ENCODE measurements at places on chromosomes 12 and 14.
A peak's percentile ranks its signal among the peaks of the same experiment; 100 is the strongest.

DNA sequence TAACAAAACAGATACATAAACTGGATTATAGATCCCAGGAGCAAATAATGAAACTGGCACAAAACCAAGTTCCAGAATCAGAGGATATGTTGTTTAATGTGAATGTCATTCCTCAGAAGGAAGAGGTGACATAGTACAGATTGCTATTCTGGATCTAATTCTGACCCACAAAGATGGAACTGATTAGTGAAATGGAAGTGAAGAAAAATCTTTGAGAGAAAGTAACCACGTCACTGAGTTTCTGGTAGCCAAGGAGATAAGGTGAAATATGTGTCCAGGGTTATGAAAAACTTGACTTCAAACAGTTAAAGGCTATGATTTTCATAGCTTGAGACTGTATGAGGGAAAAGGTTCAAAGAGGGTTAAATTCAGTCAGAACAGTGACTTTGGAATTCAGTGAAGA lies 8.3 kb downstream of the OR10AD1 start:
- no peak for DNase-seq

DNA sequence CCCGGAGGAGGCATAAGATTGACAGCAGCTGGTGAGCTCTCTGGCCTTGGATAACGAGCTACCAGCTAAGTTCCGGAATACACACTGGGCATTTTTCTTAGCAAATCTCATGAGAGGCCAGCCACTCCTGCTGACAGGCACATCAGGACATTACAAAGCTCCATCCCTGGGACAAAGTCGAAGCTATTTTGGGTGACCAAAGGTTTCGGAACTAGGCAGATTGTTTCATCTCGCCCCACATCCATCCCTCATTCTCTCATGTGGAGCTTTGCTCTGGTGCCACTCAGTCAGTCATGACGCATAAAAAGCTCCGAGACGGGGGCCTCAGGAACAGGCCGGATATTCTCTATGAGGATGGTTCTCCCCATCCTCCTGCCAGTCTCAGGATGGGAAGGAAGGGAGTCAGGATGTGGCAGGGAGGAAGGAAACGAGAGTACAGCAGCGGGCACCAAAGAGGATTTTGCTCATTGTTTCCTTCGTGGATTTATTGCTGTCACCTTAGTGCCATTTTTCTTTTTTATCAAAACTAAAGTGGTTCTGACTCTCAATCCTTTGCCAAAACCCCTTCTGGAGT lies 253.1 kb upstream of the FKBP4 start:
- no peak for DNase-seq

DNA sequence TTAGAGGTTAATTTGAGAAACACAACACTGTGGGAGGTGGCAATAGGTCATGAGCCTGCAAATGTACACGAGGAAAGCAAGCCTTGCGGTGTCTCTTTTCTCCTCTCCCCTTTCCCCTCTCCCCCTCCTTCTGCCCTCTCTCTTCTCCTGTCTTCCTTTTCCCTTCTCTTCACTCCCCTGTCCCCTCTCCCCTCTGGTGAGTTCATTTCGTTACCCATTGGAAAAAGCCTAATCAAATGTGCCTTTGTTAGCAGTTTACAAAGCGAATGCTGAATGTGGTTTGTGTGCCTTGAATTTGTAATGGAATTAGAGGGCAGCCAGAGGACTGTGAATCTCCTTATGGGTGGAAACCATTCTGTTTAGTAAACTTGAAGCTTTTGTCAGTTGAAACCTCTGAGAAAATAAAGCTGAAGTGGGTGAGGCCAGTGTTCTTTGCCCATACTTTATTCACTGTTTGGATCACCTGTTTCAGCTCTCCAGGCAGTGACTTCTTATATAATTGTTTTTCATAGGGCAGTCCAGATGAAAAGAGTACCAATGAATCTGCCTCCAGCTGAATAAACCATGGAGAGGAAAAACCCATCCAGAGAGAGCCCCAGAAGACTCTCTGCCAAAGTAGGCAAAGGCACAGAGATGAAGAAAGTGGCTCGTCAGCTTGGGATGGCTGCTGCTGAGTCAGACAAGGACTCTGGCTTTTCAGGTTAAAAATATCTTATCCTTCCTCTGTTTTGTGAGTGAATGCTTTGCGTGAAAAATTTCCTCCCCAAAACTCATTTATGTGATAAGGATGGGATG lies 7.3 kb downstream of the CIPC start:
- peak; percentile 66 for DNase-seq

- no peak for DNase-seq
Observed at GRCh38 chr12:49706351-49707127, 666 bp downstream of the FMNL3 start.

DNA sequence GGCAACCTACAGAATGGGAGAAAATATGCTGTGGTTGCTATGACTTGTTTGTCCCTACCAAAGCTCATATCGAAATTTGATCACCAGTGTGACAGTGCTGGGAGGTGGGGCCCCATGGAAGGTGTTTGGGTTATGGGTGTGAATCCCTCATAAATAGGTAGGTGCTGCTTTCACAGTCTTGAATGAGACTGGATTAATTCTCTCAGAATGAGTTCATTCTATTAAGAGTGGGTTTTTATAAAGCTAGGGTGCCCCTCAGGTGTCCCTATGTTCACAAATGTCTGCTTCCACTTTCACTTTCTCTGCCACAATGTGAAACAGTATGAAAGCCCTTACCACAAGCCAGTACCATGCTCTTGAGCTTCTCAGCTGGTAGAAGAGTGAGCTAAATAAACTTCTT lies 133.5 kb downstream of the CPNE8 start:
- DNase-seq, result no peak

GRCh38 chr14:89356927-89357326 lies 60.1 kb downstream of the FOXN3 start:
- DNase-seq, result no peak

DNA sequence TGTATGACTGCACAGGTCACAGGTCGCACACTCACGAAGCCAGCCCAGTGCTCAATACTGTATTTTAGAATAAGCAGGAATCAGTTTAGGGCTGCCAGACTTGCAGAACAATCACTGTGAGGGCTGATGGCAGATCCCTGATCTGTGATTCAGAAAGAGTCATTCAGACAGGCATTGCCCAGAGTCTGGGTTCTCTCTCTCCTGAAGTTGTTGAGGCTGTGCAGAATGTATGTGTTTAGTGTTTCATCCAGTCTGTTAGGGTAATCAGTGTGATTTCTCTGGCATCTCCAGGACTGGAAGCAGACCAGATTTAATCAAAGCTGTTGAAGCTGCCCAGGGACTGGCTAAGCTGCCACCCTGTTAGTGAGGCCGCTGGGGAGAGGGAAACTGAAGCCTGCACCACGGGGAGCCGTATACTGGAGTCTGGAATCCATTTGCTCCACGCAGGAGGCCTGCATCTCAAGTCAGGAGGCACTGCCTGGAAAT lies 69.3 kb downstream of the ETV6 start:
- no peak for DNase-seq

GRCh38 chr12:26537126-26537525 lies 295.9 kb downstream of the ITPR2 start:
- DNase-seq, result no peak

DNA sequence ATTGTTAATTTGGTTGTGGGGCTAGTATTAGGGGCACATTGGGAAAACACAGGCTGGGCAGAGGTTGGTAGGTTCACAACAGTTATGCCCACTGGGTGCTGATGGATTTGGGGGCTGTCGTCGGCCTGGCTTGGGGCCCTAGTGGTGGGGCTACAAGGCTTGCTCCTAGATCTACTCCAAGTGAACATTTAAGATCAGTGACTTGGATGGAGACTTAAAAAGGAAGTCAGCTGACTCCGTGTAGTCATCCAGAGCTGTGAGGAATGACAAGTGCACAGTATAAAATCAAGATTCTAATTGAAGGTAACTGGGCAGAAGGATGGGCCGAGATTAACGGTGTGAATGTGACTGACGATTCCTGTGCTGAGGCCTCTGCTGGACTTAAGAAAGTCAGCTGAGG lies 12.8 kb upstream of the NR4A1 start:
- DNase-seq, result no peak

DNA sequence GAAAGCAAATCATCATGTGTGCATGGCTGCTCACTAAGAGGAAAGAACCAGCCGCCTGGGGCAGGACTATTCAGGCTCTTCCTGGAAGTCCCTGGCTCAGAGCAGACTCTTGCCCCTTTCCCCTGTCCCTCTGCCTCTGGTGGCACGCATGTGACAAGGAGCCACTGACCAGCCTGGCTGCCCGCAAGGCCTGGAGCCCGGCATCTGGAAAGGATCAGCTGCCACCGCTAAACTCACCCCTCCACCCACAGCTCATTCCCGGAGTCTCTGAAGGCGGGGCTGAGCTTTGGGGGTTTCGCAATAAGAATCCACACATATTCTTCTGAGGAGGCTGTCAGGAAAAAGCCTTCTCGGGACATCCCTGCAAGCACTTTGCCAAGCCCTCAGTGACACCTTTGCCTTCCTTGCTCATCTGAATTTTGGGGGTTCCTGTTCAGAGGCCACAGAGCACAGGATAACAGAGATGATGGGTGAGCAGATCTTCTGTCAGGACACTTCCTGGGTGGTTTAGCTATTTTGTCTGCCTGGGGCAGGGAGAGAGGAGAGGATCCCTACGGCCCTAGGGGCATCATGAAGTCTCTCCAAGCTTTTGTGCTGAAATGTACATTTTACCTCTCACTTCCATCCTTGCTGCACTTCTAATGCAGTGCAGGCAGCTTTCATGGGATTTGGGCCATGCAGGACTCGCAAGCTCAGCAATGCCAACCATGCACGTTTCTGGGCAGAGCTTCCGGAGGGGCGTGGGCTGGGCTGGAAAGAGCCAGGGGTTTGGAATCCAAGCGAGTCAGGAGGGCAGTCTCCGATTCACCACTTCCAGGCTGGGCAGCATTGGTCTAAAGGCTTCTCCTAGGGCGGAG lies 124.8 kb upstream of the MAP1LC3B2 start:
- peak; percentile 21 for DNase-seq

GRCh38 chr12:84660139-84660538 lies 252.5 kb downstream of the SLC6A15 start:
- DNase-seq, result no peak

- DNase-seq, result peak; percentile 7
Observed at GRCh38 chr12:75784591-75784990, 247.0 kb downstream of the PHLDA1 start.

GRCh38 chr12:11697670-11698387 lies 48.4 kb downstream of the ETV6 start:
- no peak for DNase-seq

GRCh38 chr14:89371585-89372511 lies 45.2 kb downstream of the FOXN3 start:
- DNase-seq, result no peak

- DNase-seq, result no peak
Observed at GRCh38 chr12:89343127-89343526, 9.2 kb downstream of the DUSP6 start.

GRCh38 chr14:100832311-100832960 lies 6.5 kb downstream of the MEG3 start:
- DNase-seq, result no peak

- DNase-seq, result no peak
Observed at GRCh38 chr12:47970843-47971242, 7.4 kb downstream of the TMEM106C start.

DNA sequence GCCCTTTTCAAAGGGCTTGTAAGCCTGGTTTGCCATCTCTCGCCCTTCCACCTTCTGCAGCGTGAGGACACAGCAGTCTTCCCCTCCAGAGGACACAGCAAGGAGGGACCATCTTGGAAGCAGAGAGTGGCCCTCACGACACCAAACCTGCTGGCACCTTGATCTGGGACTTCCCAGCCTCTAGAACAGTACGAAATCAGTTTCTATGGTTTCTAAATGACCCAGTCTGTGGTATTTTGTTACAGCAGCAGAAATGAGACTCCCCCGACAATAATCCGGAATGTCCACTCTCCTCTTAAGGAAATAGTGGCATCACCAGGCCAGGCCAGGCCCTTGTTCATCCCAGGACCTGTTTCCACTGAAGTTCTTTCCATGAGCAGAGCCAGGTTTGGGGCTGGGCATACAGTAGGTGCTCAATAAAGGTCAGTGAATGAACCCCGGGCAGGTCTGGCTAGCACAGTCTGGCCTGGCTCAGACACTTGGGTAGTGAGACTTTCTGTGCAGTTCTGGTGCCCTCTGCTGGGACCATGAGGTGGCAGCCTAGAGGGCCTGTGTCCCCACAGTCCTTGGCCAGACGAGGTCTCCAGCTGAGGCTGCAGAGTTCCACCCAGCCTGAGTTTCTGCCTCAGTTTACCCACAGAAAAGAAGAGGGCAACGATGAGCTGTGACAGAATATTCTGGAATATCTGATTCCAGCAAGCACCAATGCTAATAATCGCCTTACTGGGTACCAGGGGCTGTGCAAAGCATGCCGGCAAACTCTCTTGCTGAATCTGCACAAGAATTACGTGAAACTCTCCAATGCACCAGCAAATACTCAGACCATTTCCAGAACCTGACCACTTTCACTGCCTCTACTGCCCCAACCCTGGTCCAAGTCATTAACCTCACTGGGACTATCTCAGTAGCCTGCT lies 14.0 kb downstream of the ABCB9 start:
- peak; percentile 46 for DNase-seq

- DNase-seq, result no peak
Observed at GRCh38 chr12:54407183-54407905, 11.7 kb downstream of the ITGA5 start.

- DNase-seq, result no peak
Observed at GRCh38 chr14:64733321-64733720, 29.1 kb downstream of the PLEKHG3 start.

- DNase-seq, result no peak
Observed at GRCh38 chr14:73745571-73746519, 31.7 kb upstream of the PNMA1 start.

GRCh38 chr12:70798016-70798783 lies 122.3 kb downstream of the PTPRR start:
- DNase-seq, result peak; percentile 2

DNA sequence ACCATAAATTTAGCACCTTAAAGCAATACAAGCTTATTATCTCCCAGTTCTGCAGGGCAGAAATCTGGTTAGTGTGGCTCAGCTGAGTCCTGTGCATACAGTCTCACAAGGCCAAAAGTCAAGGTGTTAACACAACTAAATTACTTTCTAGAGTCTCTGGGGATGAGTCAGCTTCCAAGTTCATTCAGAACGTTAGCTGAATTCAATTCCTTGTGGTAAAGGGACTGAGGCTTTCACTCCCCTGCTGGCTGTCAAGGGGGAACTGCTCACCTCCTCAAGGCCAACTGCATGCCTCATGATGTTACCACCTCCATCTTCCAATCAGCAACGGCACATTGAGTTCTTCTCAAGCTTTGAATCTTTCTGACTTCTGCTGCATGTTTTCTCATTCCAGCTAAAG lies 27.6 kb downstream of the EML5 start:
- no peak for DNase-seq

DNA sequence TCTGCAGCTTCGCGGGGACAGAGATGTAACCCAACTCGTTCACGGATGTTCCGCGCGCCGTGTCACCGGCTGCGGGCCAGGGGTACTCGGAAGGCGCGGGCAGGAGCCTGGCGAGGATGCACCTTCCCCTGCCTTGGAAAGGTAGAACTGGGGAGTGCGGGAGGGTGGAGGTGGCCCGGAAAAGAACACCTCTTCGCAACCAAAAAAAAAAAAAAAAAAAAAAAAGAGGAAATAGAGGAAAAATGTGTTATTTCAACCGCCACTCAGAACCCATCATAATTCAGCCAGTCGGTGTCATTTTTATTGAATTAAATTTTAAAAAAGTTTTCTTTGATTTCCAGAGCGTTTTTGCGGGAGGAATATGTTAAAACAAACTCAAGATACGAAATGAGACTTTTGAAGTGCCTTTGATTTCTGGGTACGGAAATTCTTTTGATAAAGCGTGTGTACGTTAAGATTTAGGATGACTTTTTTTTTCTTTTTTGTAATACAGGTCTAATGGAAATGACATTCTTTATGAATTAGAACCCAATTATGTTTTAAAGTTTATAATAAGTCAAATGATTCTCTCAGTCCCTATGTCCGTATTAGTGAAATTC lies 8.9 kb downstream of the CDKN1B start:
- no peak for DNase-seq

- no peak for DNase-seq
Observed at GRCh38 chr12:30970559-30971197, 44.1 kb downstream of the TSPAN11 start.
